ENCODE measurements at places on chromosomes 3 and 15. TPM values are rescaled to one million over a fixed set of nuclear protein-coding genes. Genes with fewer than 3 reads are reported as not detected.

DNA sequence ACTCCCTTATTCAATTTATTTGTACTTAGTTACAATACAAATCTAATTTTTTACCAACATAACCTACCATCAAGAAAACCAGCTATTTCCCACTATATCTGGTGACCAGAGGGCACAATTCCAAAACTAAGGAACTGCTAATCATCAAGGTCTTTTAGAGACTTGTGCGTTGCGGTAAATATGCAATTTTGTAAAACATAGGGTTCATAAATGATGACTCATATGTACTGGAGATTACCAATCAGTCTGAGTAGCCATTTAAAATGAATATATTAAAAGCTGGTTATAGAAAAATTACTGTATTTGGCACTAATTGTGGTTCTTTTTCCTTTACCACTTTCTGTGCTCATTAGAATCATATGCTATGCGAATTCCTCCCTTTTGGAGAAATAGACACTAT lies 859.6 kb downstream of the ROBO1 start:
- no peak overlapping the region for H3K27ac ChIP-seq
- no peaks in the 10 kb centered on the region for H3K36me3 ChIP-seq
- no peaks in the 10 kb centered on the region for H3K4me1 ChIP-seq
- DNase-seq, result no peak
- H3K4me3 ChIP-seq, result no peak overlapping the region
- H3K27me3 ChIP-seq, result no peaks in the 10 kb centered on the region

DNA sequence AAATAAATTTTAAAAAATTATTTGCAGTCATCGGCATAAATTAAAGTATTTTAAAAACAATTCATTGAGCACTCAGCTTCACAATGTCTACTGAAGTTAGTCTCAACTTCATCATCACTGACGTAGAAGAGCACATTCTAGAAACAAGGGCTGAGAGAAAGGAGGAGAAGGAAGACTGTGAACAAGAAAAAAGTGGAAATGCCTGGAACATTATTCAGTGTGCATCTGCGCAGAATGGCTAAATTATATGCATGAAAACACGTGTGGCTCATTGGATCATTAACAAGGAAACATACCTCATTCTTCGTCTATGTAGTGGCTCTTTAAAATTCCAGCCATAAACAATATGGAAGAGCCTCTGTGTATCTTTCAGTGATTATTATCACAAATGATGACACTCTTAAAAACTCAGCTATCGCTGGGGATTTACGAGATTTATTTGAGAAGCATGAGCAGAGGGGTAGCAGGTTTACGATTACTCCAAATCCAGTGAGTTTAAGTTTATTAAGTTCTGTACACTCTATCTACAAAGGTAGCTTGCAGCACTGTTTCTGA lies 404.2 kb upstream of the CDIN1 start:
- no peak overlapping the region for H3K4me3 ChIP-seq
- no peaks in the 10 kb centered on the region for H3K27me3 ChIP-seq
- H3K36me3 ChIP-seq, result no peaks in the 10 kb centered on the region
- no peaks in the 10 kb centered on the region for H3K4me1 ChIP-seq

DNA sequence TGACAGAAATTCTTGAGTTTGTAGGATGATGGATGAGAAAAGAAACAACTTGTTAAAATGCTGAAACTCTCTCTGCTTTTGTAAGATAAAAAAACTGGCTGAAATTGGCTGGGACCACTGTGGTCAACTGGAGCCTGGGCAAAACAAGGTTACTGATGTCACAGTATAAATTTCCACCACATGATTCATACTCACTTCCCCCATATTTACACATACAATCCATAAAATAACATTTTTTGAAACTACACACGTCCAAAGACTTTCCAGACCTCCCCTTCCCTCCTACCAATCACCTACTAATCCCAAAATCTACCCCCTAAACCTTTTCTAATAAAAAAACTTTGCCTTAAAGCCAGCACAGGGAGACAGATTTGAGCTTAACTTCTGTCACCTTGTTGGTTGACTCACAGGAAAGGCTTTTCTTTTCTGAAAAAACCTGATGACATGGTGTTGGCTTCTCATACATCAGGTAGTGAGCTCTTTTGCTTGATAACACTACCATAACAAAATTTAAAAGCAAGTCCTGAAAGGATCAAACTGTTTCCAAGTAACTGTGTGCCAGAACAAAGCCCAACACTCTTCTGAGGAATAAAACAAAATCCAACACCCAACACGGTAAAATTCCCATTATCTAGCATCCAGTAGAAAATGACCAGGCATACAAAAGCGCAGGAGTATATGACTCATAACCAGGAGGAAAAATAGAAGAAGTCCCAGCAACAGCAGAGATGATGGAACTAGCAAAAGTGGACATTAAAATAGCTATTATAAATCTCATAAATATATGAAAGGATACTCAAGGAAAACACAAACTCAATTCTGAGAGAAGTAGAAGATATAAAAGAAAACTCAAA lies 87.3 kb upstream of the SNRK start:
- no peak overlapping the region for H3K27ac ChIP-seq
- H3K36me3 ChIP-seq, result no peaks in the 10 kb centered on the region
- H3K4me3 ChIP-seq, result no peak overlapping the region
- H3K27me3 ChIP-seq, result peaks cover 3% of the 10 kb centered on the region
- no peak for DNase-seq
- no peaks in the 10 kb centered on the region for H3K4me1 ChIP-seq

DNA sequence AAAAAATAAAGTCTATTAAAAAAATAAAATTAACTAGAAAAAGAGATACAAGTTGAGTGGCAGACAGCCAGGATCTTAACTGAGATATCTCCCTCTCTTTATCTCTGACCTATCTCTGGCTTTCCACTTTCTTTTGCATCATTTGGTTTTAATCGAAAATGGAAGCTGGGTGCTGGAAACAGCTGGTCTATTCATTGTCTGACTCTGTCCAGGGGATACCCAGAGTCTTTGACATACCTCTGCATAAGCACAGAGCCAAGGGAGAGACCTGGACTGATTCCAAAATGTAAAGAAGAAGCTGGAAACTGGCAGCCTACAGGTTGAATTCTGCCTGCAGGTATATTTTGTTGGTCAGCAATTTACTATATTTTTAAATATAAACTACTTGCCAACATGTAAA lies 29.6 kb upstream of the CRBN start:
- no peaks in the 10 kb centered on the region for H3K36me3 ChIP-seq
- no peaks in the 10 kb centered on the region for H3K4me1 ChIP-seq
- no peak overlapping the region for H3K27ac ChIP-seq
- no peak for DNase-seq
- H3K27me3 ChIP-seq, result no peaks in the 10 kb centered on the region

DNA sequence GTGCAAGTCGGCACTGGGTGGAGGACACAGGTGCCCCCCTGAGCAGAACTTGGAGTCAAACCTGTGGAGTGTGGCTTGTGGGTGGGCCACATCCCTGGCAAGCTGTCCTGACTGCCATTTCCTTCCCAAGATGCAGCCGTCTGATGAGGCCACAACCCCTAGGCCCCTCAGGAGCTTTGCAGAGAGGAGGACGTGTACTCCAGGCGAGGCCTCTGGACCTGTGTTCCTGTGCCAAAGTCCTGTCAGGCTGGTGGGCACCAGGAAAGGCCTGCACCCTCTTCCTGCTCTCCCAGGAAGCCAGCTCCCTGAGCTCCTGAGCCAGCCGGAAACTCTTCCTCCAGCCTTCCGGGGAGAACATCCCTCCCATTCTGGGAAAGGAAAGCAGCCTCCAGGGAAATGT lies 48.5 kb downstream of the CMTM6 start:
- no peak overlapping the region for H3K27ac ChIP-seq
- no peaks in the 10 kb centered on the region for H3K27me3 ChIP-seq
- H3K36me3 ChIP-seq, result peaks cover 3% of the 10 kb centered on the region
- DNase-seq, result no peak
- no peak overlapping the region for H3K4me3 ChIP-seq

Gene SPTSSB
- 2.9 TPM for total RNA-seq
